Sciatic nerve (tissue), 2 donors: ENCODE measurements at places on chromosomes 3 and 15.

DNA sequence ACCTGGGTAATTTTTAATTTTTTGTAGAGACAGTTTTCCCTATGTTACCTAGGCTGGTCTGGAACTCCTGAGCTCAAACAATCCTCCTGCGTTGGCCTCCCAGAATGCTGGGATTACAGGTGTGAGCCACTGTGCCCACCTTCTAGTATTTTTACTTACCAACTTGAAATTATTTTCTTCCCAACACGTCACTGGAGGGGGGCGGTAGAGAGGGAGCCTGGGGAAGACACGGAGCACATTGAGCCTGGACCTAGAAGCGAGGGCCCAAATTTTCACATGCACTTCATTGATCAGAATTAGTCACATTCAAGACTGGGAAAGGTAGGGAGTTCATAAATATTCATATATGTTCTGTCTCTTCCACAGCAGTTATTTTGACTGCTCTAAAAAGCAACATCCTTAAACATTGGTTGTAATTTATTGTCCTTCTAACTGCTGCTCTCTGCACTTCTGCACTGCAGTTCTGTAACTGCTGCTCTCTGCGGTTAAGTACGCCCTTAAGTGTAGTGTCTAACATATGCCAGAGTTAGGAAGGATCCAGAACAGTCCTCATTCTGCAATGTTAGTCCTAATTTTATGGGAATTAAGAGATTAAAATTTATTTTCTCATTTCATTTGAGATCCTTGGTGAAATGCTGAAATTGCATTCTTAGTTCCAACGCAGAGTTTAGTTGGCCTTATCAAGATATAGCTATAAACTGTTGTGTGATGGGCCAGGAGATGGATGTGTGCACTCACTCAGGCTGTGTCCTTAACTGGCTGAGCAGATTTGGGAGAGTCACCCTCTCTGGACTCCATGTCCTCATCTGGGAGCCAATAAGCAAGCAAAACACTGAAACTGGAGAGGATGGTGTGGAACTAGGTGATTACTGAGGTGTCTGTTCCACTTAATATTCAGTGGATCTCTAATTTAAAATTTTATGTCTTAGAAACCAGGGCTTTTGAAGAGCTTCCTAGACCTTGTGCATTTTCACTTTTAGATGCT, 98.2 kb downstream of the STRIT1 start:
- no peak for DNase-seq

DNA sequence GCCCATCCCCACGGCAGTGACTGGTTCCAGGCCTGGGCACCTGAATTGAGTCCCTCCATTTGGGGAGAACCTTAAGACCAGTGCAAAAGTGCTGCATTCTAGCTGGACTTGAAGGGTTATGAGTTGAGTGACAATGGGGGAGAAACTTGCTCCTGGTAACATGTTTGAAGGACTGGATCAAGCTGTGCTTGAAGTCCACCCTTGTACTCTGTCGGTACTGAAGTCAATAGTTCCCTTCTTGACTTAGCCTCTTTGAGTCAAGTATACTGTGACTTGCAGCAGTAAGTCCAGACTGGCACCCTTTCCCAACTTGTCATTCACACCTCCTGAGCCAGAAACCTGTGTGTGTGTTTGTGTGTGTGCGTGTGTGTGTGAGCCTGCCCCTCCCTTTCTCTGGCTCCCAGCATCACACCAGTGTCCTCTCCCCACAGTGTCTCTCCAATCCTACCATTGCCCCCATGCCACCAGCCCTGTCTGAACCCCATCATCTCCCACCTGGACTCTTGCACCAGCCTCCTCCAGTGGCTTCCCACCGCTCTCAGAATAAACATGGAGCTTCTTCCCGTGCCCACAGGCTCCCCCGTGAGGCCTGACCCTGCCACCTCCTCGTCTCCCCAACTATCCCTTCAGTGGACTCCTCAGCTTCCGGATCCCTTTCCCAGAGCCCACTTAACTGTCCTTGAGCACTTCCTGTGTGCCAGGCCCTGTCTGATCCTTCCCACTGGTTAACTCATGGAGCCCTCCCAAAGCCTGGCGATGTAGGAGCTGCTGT, 10.2 kb upstream of the FBLN2 start:
- DNase-seq = no peak

DNA sequence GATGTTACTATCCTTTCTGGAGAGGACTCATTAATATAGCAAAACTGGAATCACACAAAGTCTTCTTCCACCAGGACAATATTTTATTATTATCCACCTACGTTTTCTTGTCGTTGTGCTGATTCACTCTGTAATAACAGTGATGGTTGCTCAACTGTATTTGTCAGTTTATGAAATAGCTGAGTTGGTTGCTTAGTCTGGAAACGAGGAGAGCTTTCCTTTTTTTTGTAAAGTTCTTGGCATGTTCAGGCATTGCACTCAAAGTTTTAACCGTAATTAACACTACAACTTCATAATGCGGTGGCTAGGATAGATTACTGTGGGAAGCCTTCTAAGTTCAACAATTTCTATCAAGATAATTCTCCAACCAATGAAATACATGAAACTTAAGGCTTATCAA, 131.2 kb downstream of the RAP2B start:
- no peak for DNase-seq

GRCh38 chr3:140736863-140737460, 59.1 kb downstream of the TRIM42 start:
- peak; percentile 76 for DNase-seq

DNA sequence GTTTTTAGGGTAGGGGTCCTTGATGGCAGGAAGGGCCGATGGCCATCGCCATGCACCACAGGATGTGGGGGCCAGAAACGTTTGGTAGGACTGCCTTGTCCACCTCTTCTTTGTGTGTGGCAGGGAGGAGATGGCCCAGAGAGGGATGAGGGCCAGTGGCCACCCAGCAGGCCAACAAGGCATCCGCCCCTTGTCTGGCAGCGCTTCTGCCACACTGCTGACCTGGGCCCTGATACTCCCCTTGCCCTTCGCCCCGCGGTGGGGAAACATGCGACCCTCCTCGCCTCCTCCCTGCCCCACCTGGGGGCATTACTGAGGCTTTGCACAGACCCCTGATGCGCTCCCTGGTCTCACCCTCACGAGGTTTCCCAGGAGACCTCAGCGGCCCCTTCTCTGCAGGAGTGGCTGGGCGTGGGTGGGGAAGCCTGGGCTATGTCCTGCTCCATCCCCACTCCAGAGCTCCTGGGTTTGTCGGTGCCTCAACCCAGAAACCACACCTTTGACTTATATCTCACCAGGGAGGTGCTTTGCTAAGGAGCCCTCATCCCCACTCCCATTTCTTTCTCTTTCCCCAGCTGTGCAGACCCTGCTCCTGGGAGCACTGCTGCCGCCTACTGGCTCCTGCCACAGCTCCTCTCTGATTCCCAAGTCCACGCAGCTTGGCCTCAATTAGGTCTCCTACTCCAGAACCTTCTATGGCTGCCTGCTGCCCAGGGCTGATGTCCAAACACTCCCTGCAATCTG, 38.7 kb downstream of the FEM1B start:
- peak; percentile 60 for DNase-seq

DNA sequence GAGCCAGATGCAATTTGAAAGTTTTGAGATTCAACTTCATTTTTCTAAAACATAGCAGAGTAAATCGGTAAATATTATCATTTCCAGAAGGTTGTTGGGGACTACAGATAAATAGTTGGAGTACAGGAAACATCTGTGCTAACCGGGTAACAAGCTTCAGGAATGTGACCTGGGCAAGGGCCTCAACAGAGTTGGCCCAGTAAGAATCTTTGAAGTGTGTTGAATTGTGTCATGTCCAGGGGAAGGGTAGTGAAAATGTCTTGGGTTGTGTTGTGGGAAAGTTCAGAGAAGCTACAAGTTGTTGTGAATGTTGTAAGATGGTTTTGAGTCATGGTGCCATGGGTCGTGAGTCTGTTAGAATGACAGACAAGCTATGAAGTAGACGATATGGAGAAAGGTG, 35.7 kb downstream of the SQOR start:
- DNase-seq = no peak
